CD4-positive, alpha-beta T cell treated with Interleukin-4 for 4 hours (primary cell): ENCODE measurements at places on chromosomes 2 and 18.

DNA sequence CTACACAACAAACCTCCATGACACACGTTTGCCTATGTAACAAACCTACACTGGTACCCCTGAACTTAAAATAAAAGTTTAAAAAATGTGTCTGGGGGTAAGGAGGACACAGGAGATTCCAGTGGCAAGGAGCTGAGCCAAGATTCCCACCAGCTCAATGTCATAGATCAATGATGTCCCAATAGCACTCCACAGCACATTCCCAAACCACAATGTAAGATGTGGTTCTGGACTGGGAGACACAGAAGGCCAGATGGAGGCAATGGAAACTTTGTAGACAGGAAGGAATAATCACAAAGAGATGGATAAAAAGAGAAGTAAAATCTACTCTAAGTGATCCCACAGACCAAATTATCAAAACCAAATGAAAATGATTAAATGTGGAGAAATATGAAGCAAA is 312.4 kb upstream of the SOX11 start:
- DNase-seq: no peak

GRCh38 chr2:112600634-112601033 is 16.2 kb downstream of the CHCHD5 start:
- DNase-seq: no peak

- no peak for DNase-seq
Measured at GRCh38 chr2:217740178-217740577, 262.6 kb downstream of the TNS1 start.

GRCh38 chr18:53426666-53427184 is 797.7 kb downstream of the MBD2 start:
- DNase-seq: no peak

GRCh38 chr2:2839393-2839781 is 508.3 kb upstream of the MYT1L start:
- no peak for DNase-seq

GRCh38 chr2:165203689-165204559 is at the start of gene SCN3A:
Gene SCN3A (minus strand): TSS chr2:165204050. CDS start chr2:165176394, 27,656 bp downstream.
- no peak for DNase-seq

GRCh38 chr2:237294460-237294859 is 119.5 kb downstream of the COL6A3 start:
- no peak for DNase-seq

GRCh38 chr2:121387591-121388325 is 102.8 kb upstream of the TFCP2L1 start:
- no peak for DNase-seq

DNA sequence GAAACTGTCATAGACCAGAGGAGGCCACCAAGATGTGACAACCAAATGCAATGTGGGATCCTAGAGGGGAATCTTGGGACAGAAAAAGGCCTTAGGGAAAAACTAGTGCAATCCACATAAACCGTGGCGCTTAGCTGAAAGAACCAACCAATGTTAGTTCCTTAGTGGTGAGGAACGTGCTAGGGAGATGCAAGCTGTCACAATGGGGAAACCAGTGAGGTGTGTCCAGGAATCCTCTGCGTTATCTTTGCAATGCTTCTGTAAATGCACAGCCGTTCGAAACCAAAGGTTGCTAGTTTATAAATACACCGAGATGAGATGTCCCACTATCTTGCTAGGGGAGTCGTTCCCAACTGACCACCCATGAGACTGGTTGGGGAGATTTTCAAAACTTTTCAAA is 157.0 kb upstream of the ID2 start:
- DNase-seq: no peak

DNA sequence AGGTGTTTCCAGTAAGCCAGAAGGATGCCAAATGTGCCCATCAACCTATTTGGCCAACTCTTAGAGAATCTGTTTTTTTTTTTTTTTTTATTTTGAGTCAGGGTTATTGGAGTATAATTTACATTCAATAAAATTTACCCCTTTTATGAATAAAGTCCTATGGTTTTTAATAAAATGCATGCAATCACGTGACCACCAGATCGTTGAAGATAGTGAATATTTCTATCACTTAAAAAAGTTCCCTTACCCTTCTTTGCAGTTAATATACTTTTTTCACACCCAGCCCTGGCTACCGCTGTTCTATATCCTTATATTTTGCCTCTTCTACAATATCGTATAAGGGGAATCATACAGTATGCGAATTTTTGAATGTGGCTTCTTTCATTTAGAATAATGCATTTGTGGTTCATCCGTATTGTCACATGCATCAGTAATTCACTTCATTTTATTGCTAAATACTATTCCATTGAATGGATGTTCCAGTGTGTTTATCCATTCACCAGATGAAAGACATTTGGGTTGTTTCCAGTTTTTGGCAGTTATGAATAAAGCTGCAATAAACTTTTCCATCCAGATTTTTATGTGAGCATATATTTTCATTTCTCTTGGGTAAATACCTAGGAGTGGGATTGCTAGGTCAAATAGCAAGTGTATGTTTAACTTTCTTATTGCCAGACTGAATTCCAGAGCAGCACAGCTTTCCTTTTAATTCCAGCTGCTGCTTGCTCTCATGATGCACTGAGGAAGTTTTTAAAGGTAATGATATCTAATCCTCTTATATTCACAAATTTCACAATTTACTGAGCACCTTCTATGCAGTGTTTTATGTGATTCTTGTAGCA is 156.3 kb upstream of the NT5C1B start:
- DNase-seq: no peak

GRCh38 chr2:30744823-30745222 is 62.4 kb downstream of the CAPN13 start:
- no peak for DNase-seq

- no peak for DNase-seq
Measured at GRCh38 chr18:11994703-11995444, 13.6 kb downstream of the IMPA2 start.

GRCh38 chr2:177882501-177882900 is 190.1 kb downstream of the PDE11A start:
- DNase-seq: no peak

GRCh38 chr2:230496891-230497290 is 80.9 kb downstream of the SP100 start:
- peak; percentile 19 for DNase-seq

DNA sequence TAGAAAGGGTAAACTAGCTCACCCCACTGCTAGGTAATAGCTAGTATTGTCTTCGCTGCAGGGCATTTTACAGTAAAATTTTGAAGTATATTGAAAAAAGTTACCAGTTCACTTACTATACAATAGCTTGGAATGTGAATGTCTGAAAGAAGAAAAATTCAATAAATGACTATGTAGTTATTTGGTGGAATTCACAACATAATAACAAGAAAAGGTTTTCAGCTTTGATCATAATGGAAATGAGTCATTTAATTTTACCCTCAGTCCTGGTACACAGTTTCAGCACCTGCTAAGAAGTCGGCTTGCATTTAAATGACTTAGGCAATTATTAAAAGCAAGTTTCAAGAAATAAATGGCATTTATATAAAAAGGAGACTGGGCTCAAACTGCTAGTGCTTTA is 90.4 kb downstream of the NUP35 start:
- DNase-seq: no peak

DNA sequence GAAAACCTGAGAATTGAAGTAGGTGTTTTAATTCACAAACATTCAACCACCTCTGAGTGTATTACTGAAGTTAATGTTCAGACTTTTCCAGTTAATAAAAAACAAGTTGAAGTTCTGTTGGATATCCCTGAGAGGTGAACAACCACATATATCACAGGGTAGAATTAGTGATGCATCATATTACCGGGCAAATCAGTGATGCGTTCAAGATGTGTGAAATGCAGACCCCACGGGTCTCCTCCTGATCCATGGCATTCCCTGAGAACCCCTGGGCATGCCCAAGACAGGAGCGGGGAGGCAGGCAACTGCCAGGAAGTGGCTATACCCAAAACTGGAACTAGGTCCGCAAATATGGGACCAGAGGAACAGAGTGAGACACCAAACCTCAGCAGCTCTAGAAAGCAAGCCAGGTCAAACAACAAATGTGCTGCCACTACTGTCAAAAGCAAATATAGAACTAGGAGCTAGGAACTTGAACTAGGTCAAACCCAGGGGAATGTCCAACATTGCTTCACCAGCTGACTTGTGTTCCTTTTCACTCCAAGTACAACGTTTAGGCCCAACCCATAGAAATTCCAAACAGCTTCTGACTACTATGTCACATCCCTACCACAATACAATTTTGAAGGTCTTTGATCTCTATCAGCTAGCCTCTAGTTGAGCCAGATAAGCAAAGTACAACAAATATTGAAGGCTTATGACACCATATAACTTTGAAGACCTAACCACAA is 20.2 kb downstream of the PSTPIP2 start:
- DNase-seq: no peak

DNA sequence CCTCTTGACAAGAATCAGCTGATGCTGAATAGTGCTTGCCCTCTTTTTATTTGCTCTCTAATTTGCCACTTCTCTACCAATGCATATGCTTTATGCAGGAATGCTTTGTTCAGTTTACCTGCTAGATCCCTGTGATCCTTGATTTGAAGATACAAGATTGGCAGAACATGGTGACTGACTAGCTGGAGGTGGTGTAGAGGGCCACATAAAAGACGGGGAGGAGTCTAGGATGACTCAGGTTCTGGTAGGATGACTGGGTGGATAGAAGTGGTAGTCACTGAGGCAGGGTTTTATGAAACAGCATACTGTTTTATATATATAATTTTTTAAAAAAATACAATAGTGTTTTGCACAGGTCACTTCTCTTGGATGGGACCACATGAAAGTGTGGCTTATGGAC is 6.3 kb upstream of the ADGRF3 start:
- peak; percentile 17 for DNase-seq

- no peak for DNase-seq
Measured at GRCh38 chr2:103484906-103485305, 723.1 kb downstream of the TMEM182 start.

- DNase-seq: no peak
Measured at GRCh38 chr2:168526641-168527040, 70.6 kb downstream of the CERS6 start.

- DNase-seq: no peak
Measured at GRCh38 chr2:9809448-9810088, 33.7 kb upstream of the TAF1B start.

DNA sequence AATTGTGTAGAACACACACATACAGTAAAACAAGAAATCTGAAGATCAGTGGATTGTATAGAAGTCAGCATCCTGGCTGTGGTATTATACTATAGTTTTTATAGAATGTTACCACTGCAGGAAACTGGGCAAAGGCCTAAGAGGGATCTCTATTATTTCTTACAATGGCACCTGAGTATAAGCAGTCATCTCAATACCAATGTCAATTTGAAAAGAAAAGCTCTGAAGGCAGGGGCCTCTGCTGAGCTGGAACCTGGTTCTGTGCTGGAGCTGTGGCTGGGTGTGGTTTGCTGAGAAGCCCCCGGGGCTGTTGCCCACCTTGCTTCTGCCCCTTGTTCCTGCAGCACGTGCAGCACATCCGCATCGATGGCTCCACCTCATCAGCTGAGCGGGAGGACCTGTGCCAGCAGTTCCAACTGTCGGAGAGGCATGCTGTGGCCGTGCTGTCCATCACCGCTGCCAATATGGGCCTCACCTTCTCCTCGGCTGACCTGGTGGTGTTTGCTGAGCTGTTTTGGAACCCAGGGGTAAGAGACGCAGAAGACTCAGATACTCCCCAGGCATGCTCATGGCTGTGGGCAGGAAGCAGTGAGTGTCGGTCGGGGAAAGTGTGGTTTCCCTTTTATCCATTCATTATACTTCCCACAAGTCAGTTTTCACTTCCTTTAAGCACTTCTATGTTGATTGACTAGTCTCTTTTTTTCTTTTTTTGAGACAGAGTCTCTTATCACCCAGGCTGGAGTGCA is 23.5 kb upstream of the RPL37A start:
- DNase-seq: no peak

DNA sequence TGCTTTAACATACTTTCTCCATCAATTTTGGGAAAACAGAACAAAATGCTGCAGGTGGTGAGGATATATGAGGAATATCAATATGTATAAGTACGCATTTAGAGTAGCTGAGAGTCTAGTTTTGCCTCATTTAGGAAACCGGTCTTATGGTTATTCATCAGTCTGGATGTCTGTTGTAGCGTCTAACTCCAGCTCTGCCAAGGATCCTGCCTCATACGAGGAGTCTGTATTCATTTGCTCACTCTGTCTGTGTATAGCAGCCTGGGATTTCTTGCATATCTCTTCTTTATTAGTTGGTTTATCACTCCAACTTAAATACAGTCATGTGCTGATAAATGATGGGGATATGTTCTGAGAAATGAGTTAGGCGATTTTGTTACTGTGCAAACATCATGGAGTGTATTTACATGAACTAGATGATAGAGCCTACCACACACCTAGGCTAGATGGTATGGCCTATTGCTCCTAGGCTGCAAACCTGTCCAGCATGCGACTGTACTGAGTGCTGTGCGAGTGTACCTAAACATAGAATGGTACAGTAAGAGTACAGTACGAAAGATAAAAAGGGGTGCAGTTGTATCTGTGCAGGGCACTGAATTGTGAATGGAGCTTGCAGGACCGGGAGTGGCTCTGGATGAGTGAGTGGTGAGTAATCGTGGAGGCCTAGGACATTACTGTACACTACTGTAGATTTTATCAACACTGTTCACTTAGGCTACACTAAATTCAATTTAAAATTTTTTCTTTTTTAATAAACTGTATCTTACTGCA is 148.1 kb downstream of the ZNF407 start:
- DNase-seq: no peak

GRCh38 chr2:45793305-45793962 is 142.0 kb downstream of the PRKCE start:
- no peak for DNase-seq

DNA sequence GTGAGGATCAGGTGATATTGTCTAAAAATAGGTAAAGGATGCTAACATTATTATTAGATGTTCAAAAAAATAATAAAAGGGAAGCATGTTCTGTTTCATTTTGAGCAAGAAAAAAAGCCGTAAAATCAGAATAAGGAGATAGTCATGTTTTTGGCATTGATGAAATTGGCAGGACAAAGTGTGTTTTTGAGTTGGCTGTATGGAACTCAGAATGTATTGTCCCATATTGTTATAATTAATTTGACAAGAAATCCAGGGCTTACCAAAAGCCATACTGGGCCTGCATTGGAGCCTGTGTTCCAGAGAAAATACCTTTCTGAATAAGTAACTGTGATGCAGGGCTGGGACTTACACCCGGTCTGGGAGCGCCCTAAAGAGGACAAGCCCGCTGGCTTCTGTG is 232.0 kb downstream of the AGAP1 start:
- no peak for DNase-seq

DNA sequence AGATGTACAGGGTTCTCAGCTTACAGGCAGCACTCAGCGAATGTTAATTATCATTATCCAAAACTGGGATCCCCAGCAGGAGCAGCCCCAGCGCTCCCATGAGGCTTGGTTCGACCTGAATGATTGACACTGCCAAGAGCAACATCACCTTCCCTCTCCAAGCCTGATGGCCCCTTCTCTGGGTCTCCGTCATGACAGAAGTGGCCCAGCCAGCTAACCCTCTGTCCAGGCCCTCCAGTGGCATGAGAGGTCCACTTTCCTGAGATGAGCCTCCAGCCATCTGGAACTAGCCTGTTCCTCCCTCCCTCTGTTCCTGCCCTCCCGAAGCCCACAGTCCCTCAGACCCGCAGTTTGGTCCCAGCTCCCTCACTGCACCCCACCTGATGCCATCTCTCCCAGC is 97.0 kb upstream of the RAB6C start:
- DNase-seq: no peak

GRCh38 chr2:235674146-235674545 is 180.3 kb downstream of the AGAP1 start:
- no peak for DNase-seq
